ENCODE measurements at places on chromosomes 1 and 21.

GRCh38 chr1:90902672-90903071 is 119.2 kb downstream of the ZNF644 start:
- DNase-seq, result no peak

- no peak for DNase-seq
Measured at GRCh38 chr1:206442101-206442500, 28.2 kb upstream of the IKBKE start.

DNA sequence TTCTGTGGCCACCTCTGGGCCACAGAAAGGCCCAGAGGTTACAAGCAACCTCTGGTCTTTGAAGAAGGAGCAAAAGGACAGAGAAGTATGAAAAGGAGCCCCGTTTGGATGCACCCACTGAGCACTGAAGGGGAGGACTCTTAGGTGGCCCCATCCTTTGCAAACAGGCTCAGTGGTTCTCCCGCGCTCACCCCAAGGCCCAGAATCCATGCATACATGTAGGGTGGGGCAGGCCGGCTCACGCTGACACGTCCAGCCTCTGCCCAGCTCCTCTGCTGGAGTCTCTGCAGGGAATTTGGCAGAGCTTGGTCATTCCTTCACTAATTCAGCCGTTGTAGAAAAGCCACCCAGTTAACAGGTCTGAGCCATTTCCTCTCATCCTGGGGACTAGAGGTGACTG is 61.3 kb upstream of the AJAP1 start:
- DNase-seq, result no peak

- DNase-seq, result no peak
Measured at GRCh38 chr1:173818459-173818858, 6.0 kb upstream of the DARS2 start.

GRCh38 chr1:32426489-32427255 is 32.4 kb upstream of the BSDC1 start:
- DNase-seq, result no peak

DNA sequence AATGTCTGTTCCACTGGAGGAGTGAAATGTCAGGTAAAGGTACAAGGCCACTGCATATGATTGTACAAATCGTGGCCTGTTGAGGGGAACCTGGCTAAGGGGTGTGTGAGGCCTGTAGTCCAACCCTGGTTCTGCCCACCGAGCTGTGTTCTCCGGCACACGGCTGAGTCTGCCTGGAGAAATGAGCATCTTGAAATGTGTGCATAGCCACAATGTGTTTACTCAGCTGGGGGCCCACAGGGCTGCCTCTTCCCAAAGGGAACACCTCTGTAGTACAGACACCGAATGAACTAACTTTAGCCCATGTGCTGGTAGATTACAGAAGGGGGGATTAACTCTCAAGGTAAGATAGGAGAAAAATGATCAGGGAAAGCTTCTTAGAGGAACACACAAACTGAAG is 30.2 kb downstream of the AK4 start:
- DNase-seq, result no peak

- no peak for DNase-seq
Measured at GRCh38 chr21:38181096-38181495, 75.7 kb upstream of the KCNJ15 start.

DNA sequence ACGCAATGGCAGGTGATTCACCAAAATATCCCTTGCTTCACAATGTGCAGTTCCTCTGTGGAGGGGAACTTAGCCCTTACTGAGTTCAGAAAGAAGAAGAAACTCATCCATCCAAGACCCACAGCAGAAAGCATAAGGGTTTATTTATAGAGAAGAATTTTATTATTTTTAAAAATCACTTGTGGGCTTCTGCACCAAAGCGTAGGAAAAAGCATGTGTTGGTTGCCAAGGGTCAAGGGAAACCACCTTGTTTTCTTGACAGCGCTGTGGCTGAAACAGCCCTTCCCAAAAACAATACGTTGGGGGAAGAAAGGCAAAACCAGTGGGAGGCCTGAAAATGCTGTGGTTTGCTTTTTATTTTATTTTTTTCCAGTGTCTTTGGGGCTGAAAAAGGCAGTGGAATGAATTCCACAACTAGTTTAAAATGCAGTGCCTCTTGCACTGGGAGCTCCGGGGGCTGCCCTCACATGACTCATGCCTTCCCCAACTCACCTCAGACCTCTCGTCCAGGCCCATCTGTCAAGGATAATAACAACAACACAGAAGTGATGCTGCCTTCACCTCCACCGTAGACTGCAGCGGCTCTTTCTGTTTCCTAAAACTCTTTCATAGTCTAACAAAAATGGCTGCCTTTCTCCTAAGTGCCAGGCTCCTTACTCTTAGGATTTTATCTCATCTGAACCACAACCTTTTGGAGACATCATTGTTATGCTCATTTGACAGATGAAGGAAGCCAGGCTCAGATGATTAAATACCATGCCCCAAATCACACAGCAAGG is 224.2 kb upstream of the JUN start:
- DNase-seq, result no peak

DNA sequence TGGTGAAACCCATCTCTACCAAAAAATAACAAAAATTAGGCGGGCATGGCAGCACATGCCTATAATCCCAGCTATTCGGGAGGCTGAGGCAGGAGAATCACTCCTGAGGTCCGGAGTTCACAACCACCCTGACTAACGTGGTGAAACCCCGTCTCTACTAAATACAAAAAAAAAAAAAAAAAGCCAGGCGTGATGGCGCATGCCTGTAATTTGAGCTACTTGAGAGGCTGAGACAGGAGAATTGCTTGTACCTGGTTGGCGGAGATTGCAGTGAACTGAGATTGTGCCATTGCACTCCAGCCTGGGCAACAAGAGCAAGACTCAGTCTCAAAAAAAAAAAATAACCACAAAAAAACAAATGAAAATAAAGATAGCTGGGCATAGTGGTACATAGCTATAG is 42.3 kb downstream of the CC2D1B start:
- DNase-seq, result no peak

DNA sequence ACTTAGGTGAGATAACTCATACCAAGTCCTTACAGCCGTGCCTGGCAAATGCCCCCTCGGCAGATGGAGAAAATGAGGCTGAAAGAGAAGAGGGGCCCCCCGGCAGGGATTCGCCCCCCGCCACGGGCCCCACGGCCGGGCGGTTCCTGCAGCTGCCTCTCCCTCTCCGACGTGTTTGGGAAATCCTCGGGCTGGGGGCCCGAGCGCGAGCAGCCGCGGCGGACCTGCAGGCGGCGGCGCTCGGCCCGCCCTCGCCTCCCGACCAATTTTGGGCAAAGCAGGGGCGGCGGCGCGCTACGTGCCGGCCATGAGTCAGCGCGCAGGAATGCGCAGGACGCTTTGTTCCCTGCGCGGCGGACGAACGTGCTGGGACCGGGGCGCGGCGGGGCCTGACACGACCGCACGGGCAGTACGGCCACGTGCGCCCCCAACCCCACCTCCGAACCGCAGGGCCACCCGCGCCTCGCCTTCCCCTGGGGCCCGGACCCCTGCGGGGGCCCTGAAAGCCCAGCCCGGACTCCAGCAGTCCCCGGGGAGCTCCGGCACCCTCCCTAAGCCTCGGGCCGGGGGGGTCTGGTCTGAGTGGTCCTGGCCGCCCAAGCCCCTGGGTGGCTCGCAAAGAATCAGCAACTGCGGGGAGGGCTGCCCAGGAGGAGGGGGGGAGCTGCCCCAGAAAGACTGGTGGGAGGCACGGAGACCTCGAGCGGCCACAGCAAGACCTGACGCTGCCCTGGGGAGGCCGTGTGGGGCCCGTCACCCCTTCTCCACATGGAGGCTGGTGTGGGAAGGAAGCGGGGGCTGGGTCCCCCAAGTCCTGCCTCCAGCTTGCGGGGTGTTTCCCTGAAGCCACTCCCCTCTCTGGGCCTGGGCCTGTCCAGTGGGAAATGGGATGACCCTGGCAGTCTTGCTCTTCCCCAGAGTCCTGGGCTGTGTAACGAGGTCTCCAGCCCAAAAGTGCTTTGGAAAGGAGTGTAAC is 11.9 kb upstream of the EDN2 start:
- no peak for DNase-seq

- DNase-seq, result no peak
Measured at GRCh38 chr1:45009956-45010854, 919 bp downstream of the HECTD3 start.
